Mammary microvascular endothelial cell (primary cell): ENCODE measurements at places on chromosomes 5 and 9. TPM values are rescaled to one million over a fixed set of nuclear protein-coding genes. Genes with fewer than 3 reads are reported as not detected.

Gene RELL2
- total RNA-seq, result 5.3 and 5.7 TPM in 2 replicates

Gene KCNIP1
- total RNA-seq, result 0.10 and 0.20 TPM in 2 replicates

Gene EQTN
- total RNA-seq, result not detected in 2 replicates

Gene PCDHA10
- 0.13 TPM in 1 of 2 replicates, not detected in the other for total RNA-seq

Gene SREK1IP1
- 5.9 and 7.9 TPM in 2 replicates for total RNA-seq

Gene ASTN2
- 2.3 and 4.1 TPM in 2 replicates for total RNA-seq

Gene SPATA6L
- total RNA-seq, result 0.80 and 0.94 TPM in 2 replicates

Gene CFAP157
- not detected in 2 replicates for total RNA-seq

Gene AGPAT2
- 37.3 and 38.2 TPM in 2 replicates for total RNA-seq

Gene CDC20B
- not detected in 2 replicates for total RNA-seq

Gene FOXD4L3
- not detected in 2 replicates for total RNA-seq

Gene ZFP2
- 0.15 and 0.60 TPM in 2 replicates for total RNA-seq

Gene ANKRD18A
- total RNA-seq, result not detected in 2 replicates

Gene CLPTM1L
- total RNA-seq, result 131 and 144 TPM in 2 replicates

Gene ANKRD20A1
- not detected in 2 replicates for total RNA-seq

Gene ADCY2
- total RNA-seq, result not detected in 2 replicates

Gene CDO1
- 0.15 and 1.2 TPM in 2 replicates for total RNA-seq

Gene SAXO1
- total RNA-seq, result not detected in 2 replicates

Gene SLC1A3
- total RNA-seq, result 0.33 and 0.34 TPM in 2 replicates

Gene PRUNE2
- total RNA-seq, result 9.7 and 15.5 TPM in 2 replicates

Gene AIF1L
- total RNA-seq, result 18.6 and 19.2 TPM in 2 replicates

Gene PIP5KL1
- total RNA-seq, result 0.34 and 1.3 TPM in 2 replicates

Gene SLC6A19
- total RNA-seq, result not detected in 2 replicates

Gene CBY3
- not detected in 2 replicates for total RNA-seq

Gene IL7R
- total RNA-seq, result 1.8 and 3.8 TPM in 2 replicates

Gene CNTLN
- total RNA-seq, result 5.9 and 6.4 TPM in 2 replicates

Gene CAVIN4
- 0.94 and 1.2 TPM in 2 replicates for total RNA-seq

Gene SPATA31A1
- not detected in 2 replicates for total RNA-seq

Gene MZB1
- total RNA-seq, result not detected in 2 replicates

Gene STC2
- 25.2 and 31.1 TPM in 2 replicates for total RNA-seq

Gene NPR3
- under 0.01 and 0.05 TPM in 2 replicates for total RNA-seq

Gene AGXT2
- not detected in 2 replicates for total RNA-seq

Gene PCDHGA8
- 0.15 and 0.33 TPM in 2 replicates for total RNA-seq

Gene RNF14
- total RNA-seq, result 49.3 and 67.2 TPM in 2 replicates

Gene IRX1
- total RNA-seq, result not detected in 2 replicates

Gene DDX4
- not detected in 2 replicates for total RNA-seq

Gene SLCO6A1
- total RNA-seq, result not detected in 2 replicates

Gene SLC46A2
- not detected in 2 replicates for total RNA-seq

Gene SHOC1
- total RNA-seq, result not detected in 2 replicates

Gene SLC36A2
- total RNA-seq, result not detected in 2 replicates

Gene TOMM5
- total RNA-seq, result 173 and 214 TPM in 2 replicates

Gene CYLC2
- not detected in 2 replicates for total RNA-seq

Gene LOX
- total RNA-seq, result 13.7 and 18.3 TPM in 2 replicates

Gene MARVELD2
- total RNA-seq, result 1.6 and 2.3 TPM in 2 replicates

Gene OR2V2
- not detected in 2 replicates for total RNA-seq

Gene KIAA0825
- total RNA-seq, result 0.74 and 2.5 TPM in 2 replicates

Gene PRLR
- total RNA-seq, result not detected in 2 replicates

Gene FAM221B
- not detected in 2 replicates for total RNA-seq

Gene TLE1
- total RNA-seq, result 33.1 and 41.6 TPM in 2 replicates

Gene TMEM252
- not detected in 2 replicates for total RNA-seq

Gene FCN2
- not detected in 2 replicates for total RNA-seq

Gene TLE4
- 26.1 and 30.9 TPM in 2 replicates for total RNA-seq
